ENCODE measurements at places on chromosomes 11 and 22.

GRCh38 chr11:92826136-92826535 lies 143.3 kb upstream of the MTNR1B start:
- DNase-seq, result peak; percentile 73

DNA sequence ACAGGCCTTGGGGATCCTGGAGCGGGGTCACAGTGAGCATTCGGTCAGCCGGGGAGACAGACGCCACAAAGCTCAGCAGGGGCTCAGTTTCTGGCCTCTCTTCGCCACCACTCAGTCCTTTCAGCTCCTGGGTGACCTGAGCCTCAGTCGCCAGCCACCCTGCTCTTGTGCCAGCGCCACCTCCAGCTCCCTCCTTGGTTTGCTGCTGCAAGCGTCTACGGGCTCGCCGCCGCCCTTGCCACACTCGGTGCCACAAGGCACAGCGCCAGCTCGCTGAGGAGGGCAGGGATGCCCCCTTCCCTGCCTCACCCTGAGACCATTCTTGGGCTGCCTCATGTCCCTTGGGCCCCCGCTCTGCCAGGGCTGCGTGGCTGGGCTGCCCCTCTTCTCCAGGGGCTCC lies 1.5 kb upstream of the EEF1G start:
- no peak for DNase-seq

- no peak for DNase-seq
These were observed 8.6 kb upstream of the SYNGR1 start for GRCh38 chr22:39341179-39341578.

DNA sequence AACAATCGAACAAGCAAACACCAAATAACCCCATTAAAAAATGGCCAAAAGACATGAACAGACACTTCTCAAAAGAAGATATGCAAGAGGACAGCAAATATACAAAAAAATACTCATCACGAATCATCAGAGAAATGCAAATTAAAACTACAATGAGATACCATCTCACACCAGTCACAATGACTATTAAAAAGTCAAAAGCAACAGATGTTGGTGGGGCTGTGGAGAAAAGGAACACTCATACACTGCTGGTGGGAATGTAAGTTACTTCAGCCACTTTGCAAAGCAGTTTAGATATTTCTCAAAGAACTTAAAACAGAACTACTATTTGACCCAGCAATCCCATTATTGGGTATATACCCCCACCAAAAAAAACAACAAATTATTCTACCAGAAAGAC lies 51.3 kb upstream of the FLI1 start:
- DNase-seq, result no peak

DNA sequence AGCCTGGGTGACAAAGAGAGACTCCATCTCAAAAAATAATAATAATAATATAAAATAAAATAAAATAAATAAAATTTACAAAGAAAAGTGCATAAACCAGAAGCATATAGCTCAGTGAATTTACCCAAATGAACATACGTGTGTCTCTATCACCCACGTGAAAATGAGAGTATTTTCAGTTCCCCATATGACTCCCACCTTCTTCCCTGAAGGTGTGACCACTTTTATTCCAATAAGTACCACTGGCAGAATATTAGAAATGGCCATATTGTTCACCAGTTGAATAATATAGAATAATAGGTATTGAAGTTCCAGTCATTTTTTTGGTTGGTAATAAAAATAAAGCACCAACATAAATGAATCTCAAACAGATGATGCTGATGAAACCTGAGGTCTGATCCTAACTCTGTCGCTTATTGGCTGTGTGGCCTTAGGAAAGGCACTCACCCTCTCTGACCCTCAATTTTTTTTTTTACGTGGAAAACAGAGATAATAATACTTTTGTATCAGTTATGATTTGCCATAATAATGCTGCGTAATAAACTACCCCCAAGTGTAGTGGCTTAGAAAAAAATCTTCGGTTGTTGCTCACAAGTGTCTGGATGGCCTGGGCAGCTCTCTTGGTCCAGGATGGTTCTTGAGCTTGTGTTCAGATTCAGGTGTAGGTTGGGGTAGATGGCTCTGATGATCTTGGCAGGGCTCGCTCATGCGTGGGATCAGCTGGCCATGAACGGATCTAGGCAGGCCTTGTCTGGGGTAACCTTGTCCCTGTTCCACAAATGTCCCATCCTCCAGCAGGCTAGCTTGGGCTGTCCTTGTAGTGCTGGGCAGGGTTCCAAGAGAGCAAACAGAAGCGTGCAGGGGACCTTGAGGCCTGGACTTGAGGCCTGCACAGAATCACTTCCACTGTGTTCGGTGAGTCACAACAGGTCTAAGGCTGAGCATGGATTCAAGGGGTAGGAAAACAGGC lies 88.1 kb downstream of the MYO18B start:
- DNase-seq, result no peak

- no peak for DNase-seq
These were observed 567.0 kb downstream of the METTL15 start for GRCh38 chr11:28675183-28675582.

DNA sequence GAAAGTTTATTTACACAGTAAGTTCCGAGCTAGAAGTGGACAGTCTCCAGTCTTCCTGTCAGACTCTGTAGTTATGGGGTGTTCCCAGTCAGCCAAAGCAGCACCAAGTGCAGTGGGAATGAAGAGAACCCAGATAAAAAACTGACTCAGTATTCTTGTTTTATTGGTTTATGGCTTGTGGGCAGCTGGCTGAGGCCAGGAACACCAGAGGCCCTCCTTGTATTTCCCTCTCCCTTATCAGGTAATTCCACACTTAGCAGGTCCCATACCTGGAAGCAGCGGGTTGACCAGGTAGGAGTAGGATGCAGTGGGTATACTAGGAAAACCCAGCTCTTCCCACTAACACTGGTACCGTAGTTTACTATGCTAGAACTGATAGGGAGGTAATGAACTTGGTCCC lies 3.5 kb upstream of the BACE1-AS start:
- no peak for DNase-seq

GRCh38 chr11:116217006-116217405 lies 555.8 kb downstream of the BUD13 start:
- DNase-seq, result peak; percentile 43

GRCh38 chr11:116460156-116460920 lies 312.4 kb downstream of the BUD13 start:
- no peak for DNase-seq

DNA sequence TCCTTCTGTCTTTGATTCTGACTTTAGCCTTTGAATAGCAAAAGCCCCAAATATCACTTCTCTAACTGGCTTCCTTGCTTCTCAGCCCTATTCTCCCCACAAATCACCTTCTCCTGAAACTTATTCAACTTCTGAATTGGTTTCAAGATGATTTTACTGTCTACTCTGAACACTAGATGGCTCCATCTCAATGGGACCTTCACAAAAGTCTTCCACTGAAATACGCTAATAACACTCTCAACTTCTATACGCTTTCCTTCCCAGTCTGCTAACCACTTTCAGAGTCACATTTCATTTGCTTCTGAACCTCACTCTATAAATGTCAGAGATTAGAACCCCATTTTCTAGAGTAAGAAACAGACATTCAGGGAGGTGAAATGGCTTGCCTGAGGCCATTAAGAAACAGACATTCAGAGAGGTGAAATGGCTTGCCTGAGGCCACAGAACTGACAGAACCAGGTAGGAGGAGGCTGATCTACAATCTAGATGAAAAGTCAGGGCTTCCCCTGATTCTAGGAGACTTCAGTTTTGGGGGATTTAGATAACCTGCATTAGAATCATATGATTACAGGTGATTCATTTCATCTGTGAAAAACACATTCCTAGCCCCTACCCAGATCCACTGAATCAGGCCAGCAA lies 20.6 kb downstream of the MORC2 start:
- DNase-seq, result peak; percentile 71

- no peak for DNase-seq
These were observed 27.4 kb downstream of the MB start for GRCh38 chr22:35589756-35590093.

DNA sequence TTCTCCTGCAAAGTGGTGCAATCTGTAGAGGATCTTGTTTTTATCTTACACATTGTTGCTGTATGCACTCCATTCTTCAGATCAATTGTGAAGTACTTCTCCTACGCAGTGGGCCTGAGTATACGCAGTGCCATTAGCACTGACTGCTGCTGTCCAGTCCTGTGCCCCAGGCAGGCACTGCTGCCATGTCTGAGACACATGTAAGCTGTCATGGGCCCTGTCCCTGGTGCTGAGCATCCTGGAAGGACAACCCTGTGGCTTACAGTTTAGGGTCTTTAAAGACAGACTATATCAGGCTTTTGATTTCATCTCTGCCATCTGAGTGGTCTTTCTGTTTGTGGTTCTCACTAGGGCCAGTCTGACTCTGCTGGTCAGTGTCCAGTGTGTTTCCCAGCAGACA lies 44.8 kb upstream of the PTPN5 start:
- DNase-seq, result no peak

- DNase-seq, result no peak
These were observed 7.3 kb upstream of the PLEKHA7 start for GRCh38 chr11:17021511-17021910.

- DNase-seq, result no peak
These were observed 158.5 kb downstream of the CCDC34 start for GRCh38 chr11:27204529-27204928.

DNA sequence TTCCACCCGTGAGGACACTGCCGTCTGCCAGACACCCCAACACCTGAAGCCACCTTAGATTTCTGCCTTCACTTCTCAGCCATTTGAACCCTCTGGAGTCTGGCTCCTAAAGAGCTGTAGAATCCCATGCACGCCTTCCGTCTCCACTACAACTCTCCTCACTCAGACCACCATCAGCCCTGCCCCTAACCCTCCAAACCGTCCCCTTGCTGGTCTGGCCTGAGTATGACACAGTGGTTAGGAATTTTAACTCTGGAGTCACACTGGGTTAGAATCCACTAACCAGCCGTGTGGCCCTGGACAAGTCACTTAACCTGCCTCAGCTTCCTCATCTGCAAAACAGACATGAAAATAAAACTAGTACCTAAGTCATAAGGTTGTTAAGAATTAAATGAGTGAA lies 3.0 kb downstream of the CNIH2 start:
- no peak for DNase-seq

DNA sequence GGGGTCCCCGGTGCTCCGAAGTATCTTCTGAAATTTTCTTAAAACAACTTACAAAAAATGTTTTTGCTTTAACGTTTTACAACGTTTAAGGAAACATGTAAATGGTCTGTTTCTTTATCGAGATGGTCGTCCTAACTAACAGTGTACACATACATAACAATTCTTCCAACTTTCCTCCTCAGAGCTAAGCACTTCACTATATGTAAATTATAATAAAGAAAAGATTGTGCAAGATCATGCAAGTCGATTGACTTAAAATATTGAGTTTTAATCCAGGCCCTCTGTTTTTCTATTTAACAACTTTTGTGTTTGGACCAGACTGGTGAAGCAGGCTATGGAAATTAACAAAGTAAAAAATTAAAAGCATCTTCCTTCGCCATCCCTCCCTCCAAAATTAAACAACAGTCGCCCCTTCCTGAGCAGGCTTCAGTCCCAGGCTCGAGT lies 4.9 kb downstream of the ALX4 start:
- DNase-seq, result no peak

- peak; percentile 80 for DNase-seq
These were observed 406.6 kb downstream of the LARGE1 start for GRCh38 chr22:33513388-33514338.

GRCh38 chr22:37640591-37641560 lies 1.4 kb downstream of the SH3BP1 start:
- no peak for DNase-seq

DNA sequence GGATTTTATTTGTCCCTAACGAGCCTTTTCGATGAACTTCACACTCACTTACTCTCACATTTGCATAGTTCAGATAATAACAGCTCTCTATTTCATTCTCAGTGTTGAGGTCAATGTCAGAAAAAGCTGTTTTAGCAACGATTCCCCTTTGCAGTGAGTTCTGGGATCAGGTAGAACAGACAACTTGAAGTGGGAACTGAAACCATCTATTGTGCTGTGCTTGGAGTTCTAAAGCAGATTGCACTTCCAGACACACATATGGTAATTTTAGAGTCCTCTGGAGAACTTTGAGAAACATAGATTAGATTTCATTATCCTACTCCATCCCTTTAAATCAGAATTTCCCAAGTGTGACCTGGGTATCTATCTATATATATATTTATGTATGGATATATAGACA lies 124.6 kb upstream of the BLID start:
- no peak for DNase-seq

- peak; percentile 67 for DNase-seq
These were observed 46.8 kb downstream of the BTG4 start for GRCh38 chr11:111465400-111465799.

DNA sequence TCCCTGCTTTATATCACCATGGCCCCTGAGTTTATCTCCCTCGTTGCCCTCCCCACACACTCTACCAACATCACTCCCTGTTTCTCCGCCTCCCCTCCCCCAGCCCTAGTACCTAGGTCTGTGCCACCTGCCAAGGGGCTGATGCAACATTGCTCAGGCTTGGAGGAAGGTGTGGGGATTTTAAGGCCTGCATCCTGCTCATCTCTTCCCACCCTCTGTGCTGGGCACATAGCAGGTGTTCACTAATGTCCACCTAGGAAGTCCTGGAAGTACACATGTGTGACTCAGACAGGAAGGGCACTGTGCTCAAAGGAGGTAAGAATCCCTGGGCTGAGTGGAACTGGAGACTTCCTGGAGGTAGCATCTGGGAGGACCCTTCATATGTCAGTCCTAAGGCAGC lies 37.0 kb downstream of the PDE2A start:
- DNase-seq, result no peak

DNA sequence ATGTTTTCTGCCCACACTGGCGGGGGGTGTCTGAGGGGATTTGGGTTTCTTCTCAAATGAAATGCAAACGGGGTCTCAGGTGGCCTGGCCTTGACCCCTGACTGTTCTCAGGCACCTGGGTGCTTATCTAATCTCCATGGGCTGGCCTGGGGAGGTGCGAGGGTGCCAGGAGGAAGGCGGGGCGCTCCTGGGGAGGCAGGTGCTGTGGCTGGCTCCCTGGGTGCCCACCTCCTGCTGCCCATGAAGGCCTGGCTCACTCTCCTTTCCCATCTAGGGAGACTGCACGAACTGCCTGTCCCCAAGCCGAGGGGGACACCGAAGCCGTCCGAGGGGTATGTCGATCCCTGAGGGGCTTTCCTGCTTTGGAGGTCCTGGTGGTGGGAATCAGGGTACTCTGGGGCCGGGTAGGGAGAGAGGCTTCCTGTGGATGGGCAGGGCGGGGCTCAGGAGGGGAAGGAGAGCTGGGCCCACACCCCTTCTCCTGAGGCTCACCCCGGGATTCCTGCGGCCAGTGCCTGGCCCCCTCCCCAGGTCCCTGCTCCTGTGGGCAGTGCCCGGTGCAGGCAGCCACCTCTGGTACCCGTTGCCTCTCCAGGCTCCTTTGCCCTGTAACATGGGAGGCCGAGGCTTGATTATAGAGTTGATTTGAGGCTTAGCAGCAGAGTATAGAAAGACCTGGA lies 18.4 kb downstream of the MICALL1 start:
- DNase-seq, result no peak

Measured in AG10803 (cell line).